Fibroblast of gingiva (primary cell): ENCODE measurements at places on chromosomes 4 and X.

GRCh38 chr4:111562826-111563225, 582.4 kb upstream of the FAM241A start:
- DNase-seq = no peak

GRCh38 chr4:179671609-179672008, 2229.4 kb upstream of the AGA start:
- DNase-seq = no peak

GRCh38 chrX:72306851-72307645, 1.3 kb upstream of the CITED1 start:
- DNase-seq = peak; percentile 57

- DNase-seq = no peak
These were observed 3.0 kb upstream of the PDE6B start for GRCh38 chr4:622071-622995.

DNA sequence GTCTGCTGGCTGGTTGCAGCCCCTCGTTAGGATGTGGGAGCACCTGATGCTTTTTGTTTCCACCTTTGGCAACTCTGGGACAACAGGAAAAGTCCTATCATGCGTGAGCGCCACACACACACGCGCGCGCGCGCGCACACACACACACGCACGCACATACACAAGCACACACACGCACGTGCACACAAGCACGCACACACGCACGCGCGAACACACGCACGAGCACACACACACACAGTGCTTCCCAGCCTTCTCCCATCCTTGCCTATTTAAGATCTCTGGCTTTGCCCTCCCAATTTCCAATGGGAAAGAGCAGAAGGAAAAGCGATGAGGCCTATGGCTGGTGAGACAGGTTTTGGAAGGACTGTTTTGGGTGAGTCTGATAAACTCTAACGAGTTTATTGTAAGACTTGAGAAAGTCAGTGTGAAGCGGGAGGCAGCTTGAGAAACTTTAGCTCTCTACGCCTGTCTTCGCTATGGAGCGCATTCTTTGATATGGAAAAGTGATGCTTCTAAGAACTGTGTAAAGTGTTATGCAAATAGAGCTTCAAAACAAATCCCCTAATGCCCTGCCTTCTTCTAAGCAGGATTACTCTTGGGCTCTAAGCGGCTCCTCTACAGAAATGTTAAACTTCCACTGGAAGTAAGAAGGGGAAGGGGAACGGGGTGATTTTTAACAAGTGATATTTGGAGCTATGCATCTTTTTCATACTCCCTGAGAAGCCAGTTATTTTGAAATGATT, 11.8 kb downstream of the SUPT20HL1 start:
- no peak for DNase-seq

GRCh38 chr4:168540503-168541265, 43.8 kb downstream of the PALLD start:
- peak; percentile 87 for DNase-seq

DNA sequence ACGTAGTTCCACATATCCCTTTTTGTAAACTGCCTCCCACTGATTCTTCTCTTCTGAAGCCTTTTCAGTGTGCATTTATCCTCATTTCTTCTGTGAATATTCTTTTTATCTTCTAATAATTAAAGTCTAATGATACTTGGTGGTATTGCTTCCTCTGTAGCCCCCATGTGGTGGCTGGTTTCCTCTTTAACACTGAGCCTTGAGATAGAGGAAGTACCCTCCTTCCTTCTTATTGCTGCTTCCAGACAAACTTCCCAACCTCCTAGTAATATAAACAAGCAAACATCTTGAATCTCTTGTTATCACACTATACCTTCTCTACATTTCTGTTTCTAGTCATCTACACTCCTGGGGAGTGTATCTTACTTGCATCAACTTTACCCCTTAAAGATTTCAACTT, 310.5 kb upstream of the GIMD1 start:
- DNase-seq = no peak

DNA sequence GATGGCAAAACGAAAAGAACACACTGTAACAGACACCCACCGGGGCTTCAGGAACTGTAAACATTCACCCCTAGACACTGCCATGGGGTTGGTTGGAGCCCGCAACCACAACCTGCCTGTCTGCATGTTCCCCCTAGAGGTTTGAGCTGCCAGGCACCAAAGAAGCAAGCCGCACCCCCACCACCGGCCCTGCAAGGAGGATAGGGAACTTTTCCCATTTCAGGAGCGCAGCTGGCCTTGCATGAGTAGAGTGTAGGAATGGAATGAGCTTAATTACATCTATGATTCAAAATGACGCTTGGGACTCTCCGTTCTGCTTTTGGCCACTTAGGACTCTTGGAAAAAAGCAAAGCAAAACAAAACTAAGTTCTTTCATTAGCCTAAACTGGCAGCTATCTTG, 243.6 kb upstream of the CTSO start:
- no peak for DNase-seq

- DNase-seq = no peak
These were observed 16.7 kb upstream of the FRAS1 start for GRCh38 chr4:78040431-78040830.

GRCh38 chrX:387729-388128, 1.0 kb upstream of the PPP2R3B start:
- DNase-seq = no peak

- DNase-seq = no peak
These were observed 217.1 kb upstream of the STS start for GRCh38 chrX:6930307-6930849.

GRCh38 chr4:150251752-150252190, 173.5 kb downstream of the DCLK2 start:
- DNase-seq = no peak

DNA sequence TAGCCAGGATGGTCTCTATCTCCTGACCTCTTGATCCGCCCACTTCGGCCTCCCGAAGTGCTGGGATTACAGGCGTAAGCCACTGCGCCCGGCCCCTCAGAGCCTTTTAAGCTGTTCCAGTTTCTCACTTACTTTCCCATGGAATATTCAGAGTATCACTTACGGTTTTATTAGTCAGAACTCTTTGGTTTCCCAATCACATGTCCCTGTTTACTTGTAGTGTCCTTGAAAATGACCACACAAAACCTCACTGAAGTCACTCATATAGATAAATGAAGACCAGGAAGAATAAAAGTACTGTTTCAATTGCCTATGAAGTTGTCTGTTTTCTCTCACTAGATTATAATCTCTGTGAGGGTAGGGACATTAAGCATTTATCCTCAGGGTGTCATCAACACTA, 217.2 kb upstream of the HCCS start:
- peak; percentile 55 for DNase-seq

DNA sequence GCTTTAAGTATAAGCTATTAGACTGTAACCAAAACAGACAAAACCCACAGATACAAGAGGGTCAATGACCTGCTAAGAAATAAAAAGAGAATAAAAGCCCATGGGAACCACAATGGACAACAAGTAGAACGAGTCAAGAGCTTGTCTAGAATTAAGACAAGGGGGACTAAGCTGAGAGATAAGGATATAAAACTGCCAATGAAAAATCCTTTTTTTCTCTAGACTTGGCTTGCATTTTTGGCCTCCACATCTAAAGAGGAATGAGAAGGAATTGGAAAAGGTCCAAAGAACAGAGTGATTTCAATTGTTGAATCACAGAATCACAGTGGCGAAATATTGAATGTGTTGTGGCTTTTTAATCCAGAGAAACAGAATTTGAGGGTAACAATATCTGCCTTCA, 135.7 kb downstream of the QDPR start:
- peak; percentile 20 for DNase-seq

- DNase-seq = no peak
These were observed 4.1 kb upstream of the GPC3 start for GRCh38 chrX:133989490-133989889.

- no peak for DNase-seq
These were observed 4.3 kb downstream of the TMPRSS11E start for GRCh38 chr4:68451246-68452211.

DNA sequence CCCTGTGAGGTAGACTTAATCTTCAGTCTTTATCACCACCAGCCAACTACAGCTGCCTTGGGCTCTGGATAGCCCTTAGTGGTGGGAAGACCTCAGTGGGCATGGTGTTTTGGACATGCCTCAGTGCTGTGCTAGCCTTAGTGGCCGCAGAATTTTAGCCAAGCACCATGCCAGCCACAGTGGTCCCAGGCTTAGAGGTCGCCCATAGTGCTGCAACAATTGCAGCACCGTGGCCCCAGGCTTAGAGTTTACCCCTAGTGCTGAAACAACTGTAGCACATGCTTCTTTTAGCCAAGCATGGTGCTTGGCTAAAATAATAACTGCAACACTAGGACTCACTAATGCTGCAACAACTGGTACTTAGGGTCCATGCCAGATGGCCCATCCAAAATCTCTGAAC, 38.9 kb upstream of the SULT1B1 start:
- DNase-seq = no peak

- DNase-seq = no peak
These were observed 46.7 kb downstream of the TMEM156 start for GRCh38 chr4:38985410-38986100.
